CD4-positive, alpha-beta T cell (primary cell): ENCODE measurements at places on chromosomes 6 and 20.

DNA sequence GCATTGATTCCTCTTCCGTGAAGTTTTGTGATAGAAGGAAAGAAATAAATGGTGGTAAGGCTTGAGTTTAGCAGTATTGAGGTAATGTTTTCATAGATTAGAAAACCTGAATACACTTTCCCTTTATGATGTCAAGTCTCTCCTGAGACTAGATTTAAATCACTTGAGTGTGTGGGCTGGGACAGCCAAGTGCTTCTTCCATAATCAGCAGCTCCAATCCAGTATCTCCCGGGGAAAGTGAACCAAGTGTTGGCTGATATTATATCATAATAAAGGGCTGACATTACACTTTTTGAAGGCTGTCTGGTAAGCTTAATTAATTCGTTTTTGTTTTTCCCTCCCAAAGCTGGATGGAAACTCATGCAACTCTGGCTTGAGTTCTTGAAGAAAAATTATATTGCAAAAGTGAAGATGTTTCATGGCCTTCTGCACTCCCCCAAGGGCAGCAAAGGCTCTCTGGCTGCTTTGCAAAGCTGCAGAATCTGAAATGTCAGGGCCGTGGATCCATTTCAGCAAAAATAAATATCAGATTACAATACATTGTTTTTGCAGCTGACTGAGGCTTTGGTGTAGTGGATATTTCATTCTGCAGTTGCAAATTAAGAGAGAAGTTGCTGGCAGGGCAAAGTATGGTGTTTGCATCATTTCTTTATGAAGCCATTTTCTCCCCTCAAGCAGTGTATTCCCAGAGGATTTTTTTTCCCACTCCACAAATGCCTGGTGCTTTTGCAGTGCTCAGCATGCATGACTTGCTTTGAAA is 101.2 kb downstream of the MKKS start:
- DNase-seq = no peak
- H3K27ac ChIP-seq = no peak overlapping the region
- no peaks in the 10 kb centered on the region for H3K4me1 ChIP-seq

DNA sequence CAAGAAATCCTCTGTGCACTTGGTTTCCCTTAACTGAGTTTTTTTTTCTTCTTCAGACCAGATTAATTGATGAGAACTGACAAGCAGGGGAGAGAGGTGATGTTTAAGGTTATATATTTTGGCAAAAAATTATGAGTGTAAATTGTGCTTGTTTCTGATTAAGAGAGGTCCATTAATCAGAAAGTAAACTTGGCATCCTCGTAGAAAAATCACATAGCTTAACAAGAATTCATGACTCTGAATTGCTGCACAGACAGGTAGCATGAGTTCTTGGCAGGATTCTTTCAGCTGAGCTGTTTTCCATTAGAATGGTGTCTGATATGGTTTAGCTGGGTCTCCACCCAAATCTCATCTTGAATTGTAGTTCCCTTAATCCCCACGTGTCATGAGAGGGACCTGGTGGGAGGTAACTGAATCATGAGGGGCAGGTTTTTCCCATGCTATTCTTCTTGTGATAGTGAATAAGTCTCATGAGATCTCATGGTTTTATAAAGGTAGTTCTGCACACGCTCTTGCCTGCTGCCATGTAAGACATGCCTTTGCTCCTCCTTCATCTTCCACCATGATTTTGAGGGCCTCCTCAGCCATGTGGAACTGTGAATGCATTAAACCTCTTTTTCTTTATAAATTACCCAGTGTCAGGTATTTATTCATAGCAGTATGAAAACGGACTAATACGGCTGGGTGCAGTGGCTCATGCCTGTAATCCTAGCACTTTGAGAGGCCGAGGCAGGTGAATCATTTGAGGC is 34.2 kb upstream of the DDR1 start:
- no peak overlapping the region for H3K4me3 ChIP-seq
- no peaks in the 10 kb centered on the region for H3K4me1 ChIP-seq
- no peaks in the 10 kb centered on the region for H3K27me3 ChIP-seq
- no peak overlapping the region for H3K27ac ChIP-seq
- DNase-seq = no peak
- H3K36me3 ChIP-seq = no peaks in the 10 kb centered on the region

- no peaks in the 10 kb centered on the region for H3K36me3 ChIP-seq
- H3K27ac ChIP-seq = no peak overlapping the region
- no peaks in the 10 kb centered on the region for H3K27me3 ChIP-seq
These were observed 966.6 kb downstream of the HACE1 start for GRCh38 chr6:103893141-103893581.

DNA sequence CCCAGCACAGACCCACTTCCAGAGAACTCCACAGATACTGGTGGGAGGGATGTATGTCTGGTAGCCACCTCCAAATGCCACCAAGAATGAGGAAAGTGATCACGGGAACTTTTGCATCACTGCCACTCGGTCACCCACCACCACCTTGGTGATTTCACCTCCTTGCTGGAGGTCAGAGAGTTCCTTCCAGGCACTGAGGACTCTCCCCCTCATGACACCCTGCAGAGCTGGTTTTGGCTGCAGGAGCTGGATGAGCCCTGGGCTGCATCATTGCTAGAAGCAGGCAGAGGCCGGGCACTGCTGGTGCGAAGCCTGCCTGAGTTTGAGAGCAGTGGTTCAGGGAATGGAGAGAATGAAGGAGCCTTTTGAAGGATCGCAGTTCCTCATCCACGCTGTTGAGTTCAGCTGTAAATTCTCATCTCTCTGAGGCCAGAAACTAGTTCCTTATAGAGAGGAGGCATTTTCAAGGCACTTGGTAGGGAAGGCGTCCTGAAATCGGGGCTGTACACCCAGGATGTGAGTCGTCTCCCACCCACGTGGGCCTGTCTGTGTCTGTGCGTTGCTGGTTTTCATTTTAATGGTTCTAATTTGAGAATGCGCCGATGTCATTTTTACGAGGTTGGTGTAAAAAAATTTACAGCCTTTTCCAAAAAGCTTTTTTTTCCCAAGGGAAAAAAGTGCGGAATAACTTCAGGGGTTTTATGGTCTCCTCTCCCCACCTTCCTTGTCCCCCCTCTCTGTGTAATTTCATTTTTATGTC is 25.0 kb downstream of the FOXP4 start:
- H3K36me3 ChIP-seq = peaks cover 10% of the 10 kb centered on the region
- DNase-seq = no peak
- no peak overlapping the region for H3K4me3 ChIP-seq

GRCh38 chr6:1059596-1059995 is 252.3 kb upstream of the FOXQ1 start:
- no peak overlapping the region for H3K4me3 ChIP-seq
- peaks cover 3% of the 10 kb centered on the region for H3K27me3 ChIP-seq
- H3K4me1 ChIP-seq = no peaks in the 10 kb centered on the region
- no peaks in the 10 kb centered on the region for H3K36me3 ChIP-seq
- no peak for DNase-seq

- no peak for DNase-seq
- H3K4me3 ChIP-seq = no peak overlapping the region
- no peaks in the 10 kb centered on the region for H3K27me3 ChIP-seq
- H3K36me3 ChIP-seq = peaks cover 78% of the 10 kb centered on the region
- H3K4me1 ChIP-seq = no peaks in the 10 kb centered on the region
- H3K27ac ChIP-seq = no peak overlapping the region
These were observed 19.3 kb downstream of the TXNDC5 start for GRCh38 chr6:7891078-7891872.

DNA sequence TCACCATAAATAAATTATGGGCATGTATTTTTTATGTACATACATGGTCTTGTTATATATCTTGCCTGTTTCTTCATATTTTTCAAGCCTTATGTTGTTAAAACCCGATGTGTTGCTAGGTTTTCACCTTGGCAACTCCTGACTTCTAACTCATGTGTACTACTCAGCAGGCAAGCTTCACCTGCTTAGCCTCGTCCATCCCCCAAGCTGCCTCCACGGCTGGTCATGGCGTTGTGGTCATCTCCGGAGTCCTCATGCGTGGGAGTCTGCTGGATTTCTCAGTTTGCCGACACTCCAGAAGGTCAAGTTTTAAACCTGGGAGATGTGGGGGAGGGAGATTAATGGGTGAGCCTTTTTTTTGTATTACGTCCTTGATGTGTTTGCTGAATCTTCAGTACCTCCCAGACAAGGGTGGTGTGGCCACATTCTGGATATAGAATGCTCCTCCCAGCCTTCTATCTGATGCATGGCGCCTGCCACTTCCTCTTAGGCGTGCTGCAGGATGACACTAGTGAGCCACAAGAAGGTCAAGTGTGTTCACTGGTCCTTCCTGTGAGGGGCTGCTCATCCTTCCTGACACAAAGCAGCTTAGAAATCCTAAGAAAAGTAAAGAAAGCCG is 26.6 kb upstream of the EDN3 start:
- no peak overlapping the region for H3K4me3 ChIP-seq
- H3K27me3 ChIP-seq = no peaks in the 10 kb centered on the region
- DNase-seq = no peak

DNA sequence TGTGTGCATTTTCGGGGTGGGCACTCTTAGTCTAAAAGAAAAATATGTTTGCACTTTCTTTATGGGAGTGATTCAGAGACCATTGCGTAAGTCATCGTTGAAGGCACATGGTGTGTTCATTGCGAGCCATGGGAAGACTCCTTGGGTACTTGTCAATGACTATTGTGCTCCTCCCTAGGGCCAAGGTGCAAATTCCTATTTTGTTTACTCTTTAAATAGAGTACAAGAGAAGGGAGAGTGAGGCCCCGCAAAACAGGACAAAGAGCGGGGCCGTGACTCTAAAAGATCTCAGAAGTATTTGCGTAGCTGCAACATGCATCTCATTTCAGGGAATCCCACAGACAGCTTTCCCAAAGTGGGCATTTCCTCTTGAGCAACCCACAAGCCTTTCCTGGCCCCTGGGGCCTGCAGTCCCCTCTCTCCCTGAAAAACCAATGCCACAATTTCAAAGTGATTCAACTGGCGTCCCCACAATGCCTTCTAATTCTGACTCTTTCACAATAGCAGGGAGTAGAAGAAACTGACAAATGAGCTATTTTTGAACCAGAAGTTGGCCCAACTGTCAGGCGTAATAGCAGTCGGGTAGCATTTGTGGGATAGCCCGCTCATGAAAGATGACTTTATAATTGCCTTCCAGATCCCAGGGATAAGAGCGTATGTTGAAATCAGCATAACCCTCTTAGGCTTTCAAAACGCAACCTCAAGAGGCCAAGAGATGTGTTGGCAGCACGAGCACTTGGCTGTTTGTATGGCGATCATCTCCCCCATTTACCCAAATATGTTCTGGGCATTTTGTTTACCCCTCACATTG is 277.9 kb upstream of the BMP2 start:
- H3K27ac ChIP-seq = no peak overlapping the region
- DNase-seq = no peak
- no peaks in the 10 kb centered on the region for H3K36me3 ChIP-seq
- H3K4me1 ChIP-seq = no peaks in the 10 kb centered on the region

GRCh38 chr6:111987295-111987694 is 66.6 kb upstream of the CCN6 start:
- H3K4me1 ChIP-seq = peaks cover 77% of the 10 kb centered on the region
- DNase-seq = no peak
- H3K27me3 ChIP-seq = no peaks in the 10 kb centered on the region
- no peak overlapping the region for H3K4me3 ChIP-seq

GRCh38 chr6:35602133-35602946 is 86.4 kb downstream of the FKBP5 start:
- peak overlapping the region; percentile 82 for H3K27ac ChIP-seq
- no peaks in the 10 kb centered on the region for H3K27me3 ChIP-seq
- peaks cover 70% of the 10 kb centered on the region for H3K4me1 ChIP-seq
- H3K36me3 ChIP-seq = peaks cover 3% of the 10 kb centered on the region
- no peak for DNase-seq

DNA sequence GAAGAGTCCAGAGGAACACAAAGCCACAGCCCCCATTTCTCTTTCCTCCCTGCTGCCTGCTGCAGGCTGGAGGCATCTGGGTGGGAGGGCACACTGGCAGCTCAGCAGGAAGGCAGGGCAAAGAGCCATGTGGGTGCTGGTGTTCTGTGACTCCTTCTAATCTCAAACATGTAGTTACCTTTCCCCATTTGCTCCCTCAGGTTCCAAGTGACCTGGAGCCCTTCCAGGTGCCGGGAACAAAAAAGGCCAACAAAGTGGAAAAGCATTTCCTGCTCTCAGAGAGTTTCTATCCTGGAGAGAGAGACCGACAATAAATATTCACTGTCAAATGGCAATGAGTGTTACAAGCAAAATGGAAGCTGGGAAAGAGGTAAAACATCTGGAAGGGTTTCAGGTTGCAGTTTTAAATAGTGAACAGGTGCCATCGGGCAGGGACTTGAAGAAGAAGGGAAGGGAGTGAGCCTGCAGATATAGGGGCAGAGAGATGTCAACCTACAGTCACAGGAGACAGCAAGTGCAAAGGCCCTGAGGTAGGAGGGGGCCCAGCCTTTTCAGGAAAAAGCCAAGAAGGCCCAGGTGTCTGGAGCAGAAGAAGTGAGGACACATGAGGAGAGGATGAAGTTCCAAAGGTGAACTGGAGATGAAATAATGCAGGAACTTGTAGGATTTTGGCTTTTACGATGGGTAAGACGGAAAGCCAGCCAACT is 43.6 kb upstream of the IYD start:
- H3K4me3 ChIP-seq = no peak overlapping the region
- DNase-seq = no peak
- H3K27me3 ChIP-seq = no peaks in the 10 kb centered on the region

DNA sequence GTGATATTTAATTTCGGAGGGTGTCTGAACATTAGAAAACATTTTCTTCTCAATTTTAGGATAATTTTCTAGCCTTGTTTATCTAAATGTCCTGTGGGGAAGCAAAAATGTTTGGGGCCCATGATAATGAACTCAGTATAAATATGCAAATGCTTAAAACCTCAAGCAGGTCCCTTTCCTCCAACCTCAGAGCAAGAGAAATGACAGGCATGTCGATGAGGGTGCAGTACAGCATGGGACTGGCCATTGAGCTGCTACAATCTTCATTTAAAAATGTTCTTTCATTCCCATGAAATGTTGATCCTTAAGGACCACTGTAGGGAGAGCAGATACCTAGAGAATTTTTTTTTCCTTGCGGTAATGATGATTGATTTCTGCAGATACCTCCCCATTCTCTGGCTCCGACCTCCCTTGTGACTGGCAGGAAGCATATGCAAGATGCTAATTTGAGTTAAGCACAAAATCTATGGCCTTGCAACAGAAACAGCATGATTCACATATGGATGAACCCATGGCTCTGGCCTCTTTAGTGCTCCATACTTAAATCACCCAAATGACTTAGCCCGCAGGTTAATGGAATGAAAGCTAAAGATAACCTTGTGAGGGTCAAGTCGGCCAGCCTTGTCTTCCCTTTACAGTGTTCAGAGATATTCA is 243.3 kb downstream of the SOX4 start:
- no peak overlapping the region for H3K4me3 ChIP-seq
- no peaks in the 10 kb centered on the region for H3K36me3 ChIP-seq
- H3K4me1 ChIP-seq = no peaks in the 10 kb centered on the region
- DNase-seq = no peak
- H3K27ac ChIP-seq = no peak overlapping the region

GRCh38 chr20:56359212-56360132 is 698 bp downstream of the FAM210B start:
- H3K27me3 ChIP-seq = no peaks in the 10 kb centered on the region
- DNase-seq = peak; percentile 5
- H3K27ac ChIP-seq = no peak overlapping the region
- peaks cover 21% of the 10 kb centered on the region for H3K4me1 ChIP-seq

GRCh38 chr6:168675933-168676551 is 235.1 kb downstream of the SMOC2 start:
- no peak for DNase-seq
- no peak overlapping the region for H3K4me3 ChIP-seq
- no peaks in the 10 kb centered on the region for H3K36me3 ChIP-seq
- H3K27ac ChIP-seq = no peak overlapping the region
- H3K4me1 ChIP-seq = no peaks in the 10 kb centered on the region
